ENCODE measurements at places on chromosomes 7 and 10.
A peak's percentile ranks its signal among the peaks of the same experiment; 100 is the strongest.

DNA sequence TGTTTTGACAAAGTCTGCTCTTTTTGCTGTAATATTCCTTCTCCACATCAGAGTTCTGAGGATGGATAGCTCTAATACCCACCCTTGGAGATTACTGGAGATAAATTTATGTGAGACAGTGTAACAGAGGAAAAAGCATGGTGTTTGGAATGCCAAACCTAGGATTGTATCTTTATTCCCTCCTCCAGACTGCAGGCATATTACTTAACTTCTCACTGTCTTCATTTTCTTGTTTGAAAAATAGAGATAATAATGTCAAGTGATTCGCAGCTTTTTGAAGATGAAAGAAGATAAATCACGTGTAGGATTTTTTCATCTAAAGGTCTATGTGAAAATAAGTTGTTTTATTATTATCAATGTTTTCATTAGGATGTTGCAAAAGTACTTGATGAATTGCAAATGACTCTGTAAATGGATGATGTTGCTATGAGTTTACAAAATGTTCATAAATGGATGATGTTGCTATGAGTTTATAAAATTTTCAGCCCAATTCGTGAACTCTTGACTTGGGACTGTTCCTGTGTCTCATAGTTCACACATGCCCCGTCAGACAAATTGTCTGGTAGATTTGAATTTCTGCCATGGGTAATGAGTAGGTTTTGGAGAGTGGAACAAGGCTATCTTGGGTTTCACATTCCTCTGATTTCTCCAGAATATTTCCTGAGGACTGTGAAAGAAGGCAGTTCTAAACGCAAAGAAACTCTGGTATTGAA is 113.1 kb upstream of the IGFBP3 start:
- no peak for DNase-seq

GRCh38 chr10:111076682-111077478 is at the start of gene ADRA2A:
Gene ADRA2A, plus strand, starts transcription at chr10:111077029. Its CDS starts 968 bp downstream, at chr10:111077997.
- DNase-seq: peak; percentile 76

DNA sequence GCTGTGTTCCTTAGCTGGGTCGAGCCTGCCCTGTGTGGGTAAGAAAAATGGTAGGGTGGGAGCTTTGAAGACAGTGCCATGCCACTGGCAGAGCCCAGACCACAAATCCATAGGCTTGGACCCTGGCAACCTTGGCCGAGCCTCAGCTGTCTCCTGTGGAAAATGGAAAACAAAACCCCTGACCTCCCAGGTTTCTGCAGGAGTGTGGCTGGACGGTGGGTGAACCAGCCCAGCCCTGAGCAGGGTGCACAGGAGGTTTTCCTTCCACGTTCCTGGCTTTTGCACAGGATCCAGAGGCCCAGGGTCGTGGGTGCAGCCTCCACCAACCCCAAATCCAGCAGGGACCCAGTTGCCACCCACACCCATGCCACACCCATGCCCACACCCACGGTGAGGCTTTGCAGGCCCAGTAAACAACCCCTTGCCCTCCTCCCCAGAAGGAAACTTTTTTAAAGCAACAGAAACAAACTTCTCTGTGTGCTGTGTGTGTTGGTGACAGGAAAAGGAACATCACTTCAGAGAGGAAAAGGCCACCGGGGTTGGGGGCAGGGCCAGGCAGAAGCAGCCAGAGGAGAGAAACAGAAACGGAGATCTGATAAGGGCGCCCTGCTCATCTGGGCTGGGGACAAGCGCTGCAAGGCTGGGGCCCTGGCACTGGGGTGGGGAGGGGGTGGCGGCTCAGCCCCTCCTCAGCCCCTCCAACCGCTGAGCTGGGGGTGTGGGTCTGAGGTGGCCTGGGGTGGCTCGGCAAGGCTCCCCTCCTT is 20.7 kb upstream of the ZMIZ1 start:
- DNase-seq: no peak

- DNase-seq: no peak
Measured at GRCh38 chr10:107971973-107972372, 807.5 kb upstream of the SORCS1 start.

- DNase-seq: no peak
Measured at GRCh38 chr7:116732788-116733694, 61.0 kb downstream of the MET start.

- DNase-seq: peak; percentile 64
Measured at GRCh38 chr10:60646966-60647796, 131.1 kb upstream of the CDK1 start.

GRCh38 chr10:17161775-17162174 is 32.2 kb upstream of the CUBN start:
- DNase-seq: no peak

DNA sequence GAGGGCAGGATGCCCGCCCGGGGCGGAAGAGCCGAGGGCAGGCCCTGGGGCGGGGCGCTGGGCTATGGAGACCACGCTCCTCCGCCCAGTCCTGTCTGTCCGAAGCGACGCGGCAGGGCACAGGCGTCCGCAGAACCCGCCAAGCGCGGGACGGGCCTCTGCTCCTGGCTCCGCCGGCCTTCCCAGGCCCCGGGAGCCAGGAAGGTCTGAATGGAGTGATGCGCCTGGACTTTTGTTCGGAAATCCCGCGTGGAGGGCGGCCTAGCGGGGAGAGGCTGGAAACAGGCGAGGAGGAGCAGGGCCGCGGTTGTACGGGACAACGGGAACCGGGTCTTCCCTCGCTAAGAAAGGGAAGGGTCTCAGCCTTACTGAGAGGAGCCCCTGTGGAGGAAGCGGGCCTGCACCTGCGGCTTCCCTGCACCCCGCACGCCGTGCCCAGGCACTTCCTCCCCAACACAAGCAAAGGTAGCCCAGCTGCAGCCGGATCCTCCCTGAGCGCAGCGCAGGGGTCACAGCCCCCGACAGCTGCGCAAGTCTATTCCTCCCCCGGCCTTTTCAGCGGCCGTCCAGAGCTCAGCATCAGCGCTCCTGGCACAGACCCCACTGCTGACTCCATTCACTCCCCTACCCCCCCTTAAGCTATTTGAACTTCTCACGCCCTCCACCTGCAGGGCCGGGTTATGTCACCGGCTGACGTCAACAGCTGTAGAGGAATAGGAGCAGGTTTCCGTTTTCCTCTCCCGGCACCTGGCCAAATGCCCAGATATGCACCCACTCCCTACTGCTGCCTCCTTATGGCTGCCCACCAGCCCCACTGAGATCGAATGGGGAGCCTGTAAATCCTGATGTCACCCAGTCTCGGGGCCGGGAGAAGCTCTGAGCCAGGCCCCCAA is 143.2 kb upstream of the RET start:
- peak; percentile 80 for DNase-seq

DNA sequence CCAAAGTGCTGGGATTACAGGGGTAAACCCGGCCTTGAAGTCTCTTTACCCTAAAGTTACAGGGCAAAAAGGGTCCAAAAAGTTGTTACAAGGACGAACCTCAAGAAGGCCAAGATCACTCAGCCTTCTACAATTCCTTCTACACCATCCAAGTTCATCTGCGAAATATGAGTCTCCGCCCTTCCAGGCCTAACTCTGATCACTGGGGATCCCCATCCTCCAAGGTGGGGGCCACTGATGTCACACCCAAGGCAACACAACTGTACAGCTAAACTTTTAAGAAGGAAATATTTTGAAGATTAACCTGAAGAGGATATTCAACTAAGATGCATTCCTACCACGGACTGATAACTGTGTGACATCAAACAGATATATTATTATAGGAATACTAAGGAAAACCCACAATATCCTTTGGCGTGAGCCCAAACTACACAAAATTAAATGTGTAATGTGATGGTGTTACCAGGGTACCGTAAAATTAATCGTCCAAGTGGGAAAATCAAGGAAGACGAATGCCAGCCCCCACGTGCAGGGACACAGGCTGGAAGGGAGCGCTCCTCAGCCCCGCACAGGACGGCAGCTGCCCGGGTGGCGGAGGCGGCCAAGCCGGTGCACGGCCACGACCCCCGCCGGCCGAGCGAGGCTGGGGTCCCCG is 1.0 kb downstream of the PAXIP1 start:
- no peak for DNase-seq

- no peak for DNase-seq
Measured at GRCh38 chr7:20238754-20239324, 21.7 kb upstream of the MACC1 start.

DNA sequence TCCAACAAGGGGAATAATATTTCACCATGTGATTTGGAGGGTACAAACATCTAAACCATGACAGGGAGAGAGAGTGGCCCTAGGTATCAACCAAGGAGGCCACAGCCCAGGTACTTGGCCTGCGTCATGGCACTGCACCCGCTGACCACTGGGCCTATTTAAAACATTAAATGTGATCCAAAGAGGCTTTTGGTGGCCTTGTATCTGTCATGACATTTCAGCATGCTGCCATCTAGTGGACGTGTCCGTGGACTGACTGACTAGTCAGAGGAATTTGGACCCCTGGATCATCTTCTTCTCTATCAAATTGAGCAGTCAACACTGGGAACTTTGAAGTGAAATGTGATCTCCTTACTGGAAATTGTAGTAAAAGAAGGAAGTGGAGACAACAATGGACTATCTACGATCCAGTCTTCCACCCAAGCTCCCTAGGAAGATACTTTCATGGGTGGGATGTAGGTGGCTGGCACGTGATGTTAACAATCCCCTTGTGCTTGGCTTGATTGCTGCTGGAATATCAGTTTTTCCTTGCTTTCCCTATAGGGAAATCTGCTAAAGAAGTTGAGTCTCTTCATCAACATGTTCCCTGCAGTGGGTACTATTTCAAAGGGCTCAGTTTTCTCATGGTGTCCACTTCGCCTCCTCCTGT is 24.6 kb upstream of the ITGA8 start:
- no peak for DNase-seq

DNA sequence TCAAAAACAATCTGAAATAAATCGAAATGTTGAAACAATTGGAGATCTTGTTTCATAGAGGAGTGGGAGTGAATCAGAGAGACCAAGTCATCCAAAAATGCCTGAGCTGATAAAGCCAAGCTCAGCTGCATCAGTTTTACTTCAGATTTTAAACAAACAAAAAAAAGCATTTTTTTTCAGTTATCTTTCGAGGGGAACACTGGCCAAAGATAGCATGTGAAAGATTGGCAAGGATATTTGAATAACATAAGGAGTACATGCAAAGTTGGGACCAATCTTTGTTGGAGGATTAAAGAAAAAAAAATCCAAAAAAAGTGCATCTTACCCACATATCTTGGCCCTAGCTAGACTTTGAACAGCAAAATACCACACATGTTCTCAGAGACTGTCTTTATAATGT is 47.2 kb downstream of the RHOBTB1 start:
- no peak for DNase-seq

GRCh38 chr7:25803117-25803887 is 348.7 kb upstream of the NFE2L3 start:
- DNase-seq: no peak

DNA sequence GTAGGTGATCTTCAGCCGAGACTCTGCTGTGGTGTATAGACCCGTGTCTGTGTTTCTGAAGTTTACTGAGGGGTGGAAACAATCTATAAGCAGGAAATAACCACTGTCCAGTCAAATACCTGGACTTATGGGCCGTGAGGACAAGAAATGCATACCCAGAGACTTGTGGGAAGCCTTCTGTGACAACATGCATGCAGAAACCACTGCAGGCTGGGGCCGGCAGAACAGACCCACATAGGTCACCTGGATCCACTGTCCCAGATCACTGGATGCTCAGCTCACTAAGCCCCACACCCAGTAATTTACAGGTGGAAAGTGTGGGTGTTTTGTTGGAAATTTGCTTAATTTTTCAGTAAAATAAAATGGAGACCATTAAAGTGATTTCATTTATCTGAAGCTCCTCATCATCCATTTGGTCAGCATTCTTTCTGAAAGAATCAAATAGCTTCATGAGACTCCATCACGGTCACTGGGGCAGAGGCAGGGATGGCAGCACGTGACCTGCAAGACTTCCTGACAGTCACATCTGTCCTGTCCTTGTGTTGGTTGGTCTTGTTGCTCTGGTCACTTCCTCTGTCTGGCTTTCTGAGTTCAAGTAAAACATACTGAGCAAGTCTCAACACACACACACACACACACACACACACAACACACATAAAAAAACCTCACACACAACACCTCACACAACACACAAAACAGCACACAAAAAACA is 108.3 kb downstream of the TNS3 start:
- DNase-seq: no peak

GRCh38 chr10:69600761-69601330 is 27.6 kb upstream of the NEUROG3 start:
- DNase-seq: no peak

GRCh38 chr7:18570441-18570840 is 74.9 kb downstream of the HDAC9 start:
- no peak for DNase-seq

DNA sequence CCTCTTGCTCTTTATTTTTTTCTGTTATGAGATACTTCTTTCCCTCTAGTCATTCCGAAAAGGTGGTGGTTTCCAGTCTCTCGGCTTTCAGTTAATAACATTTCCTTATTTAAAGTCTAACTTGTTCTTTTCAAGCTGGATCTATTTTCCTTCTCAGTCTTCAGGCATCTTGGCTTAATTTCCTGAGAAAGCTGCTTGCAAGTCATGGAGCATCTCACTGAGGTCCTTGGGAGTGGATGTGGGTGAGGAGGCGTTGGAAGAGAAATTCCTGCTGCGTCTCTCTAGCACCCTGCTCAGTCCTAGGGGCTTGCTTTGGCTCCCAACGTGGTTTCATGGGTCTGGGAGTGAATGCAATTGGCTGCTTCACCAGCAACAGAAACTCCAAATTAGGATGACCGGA is 210.2 kb upstream of the MKI67 start:
- no peak for DNase-seq

- no peak for DNase-seq
Measured at GRCh38 chr10:7538970-7539654, 127.7 kb downstream of the ITIH5 start.

DNA sequence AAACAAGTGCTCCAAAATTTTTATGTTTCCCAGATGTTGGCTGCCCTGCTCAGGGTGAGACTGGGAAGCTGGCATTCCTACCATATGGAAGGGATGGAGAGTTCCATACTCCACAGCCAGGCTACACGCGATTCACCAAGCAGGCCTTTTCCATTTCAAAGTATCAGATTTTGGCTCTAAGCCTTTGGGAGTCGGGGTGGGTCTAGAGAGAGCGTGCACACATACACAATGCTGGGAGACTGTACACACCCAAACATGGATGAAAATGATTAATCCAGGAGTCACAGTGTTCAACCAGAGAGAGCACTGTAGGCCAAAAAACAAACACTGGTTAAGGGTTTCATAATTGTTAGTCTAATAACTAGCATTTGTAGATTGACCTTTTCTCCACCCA is 295.0 kb downstream of the BICC1 start:
- DNase-seq: no peak

GRCh38 chr10:100163704-100164621 is 21.9 kb downstream of the ERLIN1 start:
- DNase-seq: no peak

GRCh38 chr7:70542750-70543376 is 589.1 kb upstream of the GALNT17 start:
- no peak for DNase-seq

GRCh38 chr7:118478931-118479330 is 254.4 kb downstream of the ANKRD7 start:
- DNase-seq: no peak

- no peak for DNase-seq
Measured at GRCh38 chr10:22764639-22765038, 50.3 kb upstream of the PIP4K2A start.

GRCh38 chr7:131381069-131381838 is 53.6 kb downstream of the MKLN1 start:
- no peak for DNase-seq

All from renal pelvis (tissue), 12 donors.